ENCODE measurements at places on chromosomes 3 and 15.

DNA sequence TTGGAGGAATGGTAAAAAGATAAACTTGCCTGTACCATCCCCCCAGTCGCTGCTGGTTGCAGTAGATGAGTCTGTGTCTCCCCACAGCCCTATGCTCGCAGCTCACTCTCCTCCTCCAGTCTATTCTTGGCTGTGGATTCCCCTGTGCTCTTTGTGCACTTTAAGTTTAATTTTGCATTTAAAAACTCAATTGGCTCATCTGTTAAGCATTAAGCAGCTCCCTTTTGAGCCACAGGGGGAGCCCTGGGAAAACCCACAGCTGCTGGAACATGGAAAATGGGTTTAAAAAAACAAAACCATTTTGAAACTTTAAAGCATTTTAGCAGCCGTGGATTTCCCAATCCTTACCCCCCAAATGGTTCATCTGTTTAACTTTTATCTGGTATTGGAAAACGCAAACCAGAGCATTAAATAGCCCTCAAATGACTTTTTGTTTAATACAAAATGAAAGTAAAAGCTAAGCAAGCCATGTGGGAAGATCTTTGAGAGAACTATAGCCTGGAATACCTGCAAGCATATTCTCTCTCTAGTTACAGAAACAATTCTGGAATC lies 536.9 kb downstream of the ZIC1 start:
- no peak for DNase-seq

- DNase-seq = peak; percentile 36
These were observed 153.6 kb upstream of the BHLHE40 start for GRCh38 chr3:4825436-4826236.

DNA sequence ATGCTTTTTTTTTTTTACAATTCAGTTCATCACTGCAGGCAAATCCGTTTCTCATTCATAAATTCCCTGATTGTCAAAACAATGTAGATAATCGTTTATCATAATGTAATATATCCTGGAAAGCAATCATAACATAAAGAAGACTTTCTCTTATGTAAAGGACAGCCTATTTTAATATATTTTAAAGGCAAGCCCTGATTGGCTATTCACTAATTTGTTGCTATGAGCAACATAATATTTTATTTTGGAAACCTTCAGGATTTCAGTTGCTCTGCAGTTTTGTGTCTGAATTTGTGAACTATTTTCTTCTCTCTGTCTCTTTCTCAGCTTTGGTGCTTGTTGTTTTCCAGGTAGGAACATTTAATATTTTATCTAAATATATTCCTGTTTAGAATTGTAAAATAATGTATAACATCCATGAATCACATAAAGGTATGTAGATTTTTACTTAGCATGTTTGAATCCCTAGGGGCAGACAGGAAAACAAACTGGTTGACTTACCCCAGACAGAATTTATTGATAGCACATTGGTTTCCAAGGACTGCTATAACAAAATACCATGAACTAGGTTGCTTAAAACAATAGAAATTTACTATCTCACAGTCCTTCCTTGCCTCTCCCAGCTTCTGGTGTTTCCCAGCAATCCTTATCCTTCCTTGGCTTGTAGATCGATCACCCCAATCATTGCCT lies 253.5 kb downstream of the CDIN1 start:
- DNase-seq = no peak

DNA sequence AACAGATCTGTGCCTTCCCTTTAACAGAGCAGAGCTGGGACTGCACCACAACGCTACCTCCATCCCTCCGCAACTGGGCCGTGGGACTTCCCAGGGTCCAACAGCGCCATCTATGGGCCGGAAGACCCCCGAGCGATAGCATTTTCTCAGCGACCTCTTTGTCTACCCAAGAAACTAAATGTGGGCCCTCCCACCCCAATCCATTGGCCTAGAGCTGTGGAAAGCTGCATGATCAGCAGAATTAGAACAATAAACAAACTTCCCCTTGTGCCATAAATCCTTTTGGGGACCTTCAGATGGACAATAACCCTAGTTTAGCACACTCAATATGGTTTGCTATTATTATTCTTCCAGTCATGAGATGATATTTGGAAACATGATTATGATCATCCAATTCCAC lies 74.8 kb upstream of the NTRK3 start:
- DNase-seq = peak; percentile 5

GRCh38 chr3:43388175-43388574 lies 101.8 kb downstream of the SNRK start:
- no peak for DNase-seq

Data from inflammatory macrophage treated with lipopolysaccharide for 4 hours (primary cell).